ENCODE measurements at places on chromosomes 11 and 22.

DNA sequence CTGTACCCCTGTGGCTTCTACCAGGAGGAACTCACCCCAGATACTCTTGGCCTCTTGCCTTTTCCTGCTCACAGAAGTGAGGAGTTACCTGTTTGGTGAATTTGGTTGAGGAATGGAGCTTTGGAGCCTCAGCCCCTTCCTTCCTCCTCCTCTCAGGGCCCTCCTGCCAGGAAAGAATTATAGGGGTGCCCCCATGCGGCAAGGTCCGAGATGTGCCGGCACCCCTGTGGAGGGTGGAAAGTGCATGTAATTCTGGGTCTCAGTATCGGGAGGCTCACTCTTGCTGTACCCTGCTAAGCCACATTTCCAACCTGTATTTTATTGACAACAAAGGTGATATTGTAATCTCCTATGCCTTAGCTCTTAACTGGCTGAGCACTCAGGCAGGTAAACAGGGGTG is 13.7 kb upstream of the IGSF22 start:
- DNase-seq = no peak

DNA sequence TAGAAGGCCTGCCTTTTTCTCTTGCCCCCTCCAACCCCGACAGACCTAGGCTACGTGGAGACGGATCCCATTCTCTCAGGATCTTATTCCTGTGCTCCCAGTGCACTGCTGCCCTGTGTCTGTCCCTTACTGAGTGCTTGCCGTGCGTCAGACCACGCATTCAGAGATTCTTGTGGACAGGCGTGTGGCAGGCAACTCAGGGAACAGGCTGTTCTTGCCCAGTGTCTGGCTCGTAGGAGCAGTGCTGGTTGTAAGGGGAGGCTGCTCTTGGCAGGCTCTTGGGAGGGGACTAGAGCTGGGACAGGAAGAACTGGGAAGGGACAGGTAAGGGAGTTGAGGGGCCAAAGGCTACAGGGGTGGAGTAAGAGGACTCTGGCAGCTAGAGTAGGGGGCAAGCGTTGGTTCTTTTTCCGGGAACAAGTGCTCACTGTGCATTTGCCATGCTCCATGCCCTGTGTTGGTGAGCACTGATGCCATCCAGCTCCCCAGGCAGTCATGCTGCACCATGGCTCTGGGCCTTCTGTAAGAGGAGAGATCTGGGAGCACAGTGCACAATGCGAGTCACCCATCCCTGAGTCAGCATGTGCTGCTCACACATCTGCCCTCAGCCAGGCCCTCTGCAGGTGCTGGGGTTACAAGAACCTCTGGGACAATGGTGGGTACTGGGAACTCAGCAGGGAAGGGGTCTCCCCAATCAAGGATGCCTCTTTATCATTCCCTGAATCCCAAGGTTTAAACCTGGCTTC is 119.1 kb downstream of the TBC1D22A start:
- peak; percentile 12 for DNase-seq

DNA sequence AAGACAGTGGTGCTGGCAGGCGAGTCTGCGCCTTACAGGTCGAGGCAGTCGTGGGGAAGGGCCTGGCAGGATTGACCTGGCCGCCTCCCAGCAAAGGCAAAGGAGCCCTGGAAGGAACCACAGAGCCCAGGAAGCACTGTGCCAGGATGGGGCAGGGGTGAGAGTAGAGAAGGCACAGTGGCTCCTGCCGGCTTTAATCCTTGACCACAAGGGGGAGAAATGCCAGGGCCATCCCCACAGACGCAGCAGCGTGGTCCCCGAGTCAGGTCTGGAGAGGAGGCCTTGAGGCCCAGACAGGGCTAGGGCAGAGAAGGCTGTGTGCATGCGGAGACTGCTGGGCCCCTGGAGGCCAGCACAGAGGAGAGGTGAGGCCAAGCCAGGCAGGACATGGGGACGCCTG is 9.9 kb upstream of the NDUFS8 start:
- no peak for DNase-seq

DNA sequence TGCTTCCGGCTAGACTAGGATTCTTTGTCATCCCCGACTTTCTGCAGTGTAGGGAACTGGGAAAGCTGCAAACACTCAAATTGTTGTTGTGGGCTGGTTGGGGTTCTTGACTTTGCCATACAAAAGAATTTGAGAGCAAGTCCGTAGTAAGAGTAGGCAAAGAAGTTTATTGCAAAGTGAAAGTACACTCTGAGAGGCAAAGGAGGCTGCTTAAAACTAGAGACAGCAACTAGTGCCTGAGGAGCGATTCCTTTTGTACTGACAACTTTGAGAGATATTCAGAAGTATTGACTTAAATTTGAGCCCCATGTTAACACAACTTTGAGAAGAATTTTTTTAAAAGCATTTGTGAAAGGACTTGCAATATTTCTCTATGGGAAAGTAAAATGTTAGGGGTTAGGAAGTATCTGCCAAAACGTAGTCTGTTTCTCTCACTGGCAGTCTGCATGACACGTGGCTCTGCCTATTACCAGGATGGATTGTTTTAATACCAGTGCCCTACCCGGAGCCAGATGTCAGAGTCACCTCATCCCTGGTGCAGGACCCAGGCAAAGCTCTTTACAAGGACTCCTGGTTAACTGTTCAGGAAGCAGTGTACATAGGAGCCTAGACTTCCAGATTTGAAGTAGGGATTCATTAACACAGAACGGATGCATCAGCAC is 85.0 kb upstream of the CLPB start:
- DNase-seq = peak; percentile 12

GRCh38 chr22:20089977-20090729 is 10.1 kb downstream of the DGCR8 start:
- DNase-seq = no peak

- DNase-seq = no peak
These were observed 185.2 kb downstream of the CSNK2A3 start for GRCh38 chr11:11167806-11168205.

DNA sequence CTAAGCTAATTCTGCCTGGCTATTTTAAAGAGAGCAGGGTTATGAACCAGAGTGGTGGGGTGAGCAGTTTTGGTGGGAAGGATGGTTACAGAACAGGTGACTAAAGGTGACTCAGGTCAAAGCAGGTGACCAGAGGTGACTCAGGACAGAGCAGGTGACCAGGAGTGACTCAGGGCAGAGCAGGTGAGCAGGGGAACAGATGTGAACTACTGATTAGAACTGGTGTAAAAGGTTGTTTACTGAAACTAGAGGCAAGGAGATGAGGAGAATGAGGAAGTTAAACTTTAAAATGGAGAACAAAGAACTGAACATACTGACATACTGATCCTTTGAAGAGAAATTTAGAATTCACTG is 15.4 kb upstream of the HYLS1 start:
- DNase-seq = no peak

DNA sequence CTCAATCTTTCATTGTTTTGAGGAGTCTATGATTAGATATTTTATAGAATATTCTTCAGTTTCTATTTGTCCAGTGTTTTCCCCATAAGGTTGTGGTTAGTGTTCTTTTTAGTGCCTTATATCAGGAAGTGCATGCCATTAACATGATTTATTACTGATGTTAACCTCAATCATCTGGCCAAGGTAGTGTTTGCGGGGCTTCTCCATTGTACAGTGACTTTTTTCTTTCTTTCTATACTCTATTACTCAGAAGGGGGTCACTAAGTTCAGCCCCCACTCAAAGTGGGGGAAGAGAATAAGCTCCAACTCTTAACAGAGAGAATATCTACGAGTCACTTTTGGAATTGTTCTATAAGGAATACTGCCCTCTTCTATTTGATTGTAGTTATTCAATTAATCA is 415.8 kb downstream of the DYNC2H1 start:
- DNase-seq = peak; percentile 91

DNA sequence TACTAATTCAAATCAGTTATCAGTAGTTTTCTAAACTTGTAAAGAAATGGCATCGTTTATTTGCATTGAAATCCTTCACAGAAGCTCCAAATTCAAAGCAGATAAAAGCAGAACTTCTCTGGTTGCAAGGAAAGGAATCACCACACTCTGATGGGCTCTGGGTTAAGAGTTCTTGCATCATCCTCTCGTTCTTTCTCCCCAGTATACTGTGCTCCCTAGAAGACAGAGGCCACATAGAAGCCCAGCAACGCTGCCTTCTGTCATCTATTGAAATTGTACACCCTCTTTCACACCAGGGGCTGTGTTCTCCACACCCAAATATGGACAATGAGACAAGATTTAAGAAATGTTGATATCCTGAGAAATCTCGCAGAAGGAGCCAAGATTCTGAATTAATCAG is 29.3 kb downstream of the FAT3 start:
- peak; percentile 61 for DNase-seq

DNA sequence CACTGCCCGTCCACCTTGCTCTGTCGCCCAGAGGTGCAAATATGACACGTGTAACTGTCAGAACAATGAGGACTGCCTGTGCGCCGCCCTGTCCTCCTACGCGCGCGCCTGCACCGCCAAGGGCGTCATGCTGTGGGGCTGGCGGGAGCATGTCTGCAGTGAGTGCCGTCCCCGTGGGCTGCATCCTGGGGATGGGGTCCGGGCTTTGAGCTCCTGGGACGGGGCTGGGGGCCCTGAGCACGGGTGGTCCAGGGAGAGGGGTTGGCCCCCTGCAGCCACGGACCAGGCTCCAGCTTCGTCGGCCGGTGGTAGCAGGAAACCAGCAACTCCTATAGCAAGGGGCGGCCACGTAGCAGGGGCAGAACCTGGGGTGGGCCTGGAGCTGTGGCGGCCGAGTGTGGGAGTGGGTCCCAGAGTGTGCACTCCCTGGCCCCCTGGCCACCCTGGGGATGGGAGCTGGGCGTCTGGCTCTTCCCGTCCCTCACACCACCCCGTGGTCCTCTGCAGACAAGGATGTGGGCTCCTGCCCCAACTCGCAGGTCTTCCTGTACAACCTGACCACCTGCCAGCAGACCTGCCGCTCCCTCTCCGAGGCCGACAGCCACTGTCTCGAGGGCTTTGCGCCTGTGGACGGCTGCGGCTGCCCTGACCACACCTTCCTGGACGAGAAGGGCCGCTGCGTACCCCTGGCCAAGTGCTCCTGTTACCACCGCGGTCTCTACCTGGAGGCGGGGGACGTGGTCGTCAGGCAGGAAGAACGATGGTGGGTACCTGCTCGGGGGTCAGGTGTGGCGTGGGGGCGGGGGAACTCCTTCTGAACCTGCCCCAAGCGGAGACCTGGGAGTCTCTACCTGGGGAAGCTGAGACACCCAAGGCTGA is 10.1 kb downstream of the MUC2 start:
- DNase-seq = no peak

- peak; percentile 82 for DNase-seq
These were observed 121.3 kb downstream of the APOL5 start for GRCh38 chr22:35838855-35839576.

GRCh38 chr11:61904539-61905048 is 12.8 kb downstream of the RAB3IL1 start:
- no peak for DNase-seq

DNA sequence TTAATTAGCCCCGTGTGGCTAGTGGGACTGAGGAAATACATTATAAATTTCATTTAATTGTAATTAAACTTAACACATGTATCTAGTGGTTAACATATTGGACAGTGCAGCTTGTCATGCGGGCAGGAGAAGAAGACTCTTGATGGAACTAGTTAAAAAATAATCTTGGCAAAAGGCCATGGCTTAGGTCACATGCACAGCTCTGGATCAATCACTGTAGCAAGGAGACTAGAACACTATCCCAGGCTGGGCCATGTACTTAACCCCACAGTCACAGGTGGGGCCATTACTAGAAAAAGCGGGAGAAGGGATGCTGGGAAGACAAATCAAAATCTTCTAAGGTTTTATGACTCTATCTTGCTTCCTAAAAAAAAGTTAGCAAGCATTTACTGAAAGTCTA is 8.7 kb upstream of the HEPACAM start:
- no peak for DNase-seq

DNA sequence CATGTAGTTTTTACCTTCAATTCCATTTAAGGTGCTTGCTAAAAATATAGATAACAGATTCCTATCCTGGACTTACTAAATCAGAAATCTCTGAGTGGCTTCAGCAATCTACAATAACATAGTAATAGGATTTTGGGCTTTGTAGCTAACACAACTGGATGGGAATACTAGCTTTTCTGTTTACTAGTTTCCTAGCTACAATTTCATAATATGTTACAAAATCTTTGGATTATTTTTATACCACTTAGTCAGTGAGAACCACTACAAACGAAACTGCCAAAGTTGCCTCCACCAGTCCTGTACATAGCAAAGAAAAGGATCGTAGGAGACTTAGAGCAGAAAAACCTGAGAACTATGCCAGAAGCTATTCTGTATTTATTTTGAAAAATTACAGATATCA is 87.7 kb upstream of the ANO3 start:
- no peak for DNase-seq

GRCh38 chr11:120226714-120227113 is 13.2 kb upstream of the POU2F3 start:
- DNase-seq = no peak

DNA sequence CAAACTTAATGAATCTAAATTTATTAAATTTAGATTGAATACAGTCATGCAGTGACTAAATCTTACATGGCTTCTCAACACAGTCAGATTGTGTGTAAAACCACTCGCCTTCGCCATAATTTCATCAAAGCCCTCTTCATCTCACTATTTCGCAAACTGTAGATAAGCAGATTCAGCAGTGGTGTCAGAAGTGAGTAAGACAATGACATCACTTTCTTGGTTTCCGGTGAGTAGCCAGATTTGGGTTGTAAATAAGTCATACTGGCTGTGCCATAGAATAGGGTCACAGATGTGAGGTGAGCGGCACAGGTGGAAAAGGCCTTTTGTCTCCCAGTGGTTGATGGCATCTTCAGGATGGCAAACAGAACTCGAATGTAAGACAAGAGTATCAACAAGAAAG is 3.4 kb downstream of the OR10A6 start:
- no peak for DNase-seq

GRCh38 chr11:120065176-120065575 is 72.7 kb downstream of the TRIM29 start:
- no peak for DNase-seq

DNA sequence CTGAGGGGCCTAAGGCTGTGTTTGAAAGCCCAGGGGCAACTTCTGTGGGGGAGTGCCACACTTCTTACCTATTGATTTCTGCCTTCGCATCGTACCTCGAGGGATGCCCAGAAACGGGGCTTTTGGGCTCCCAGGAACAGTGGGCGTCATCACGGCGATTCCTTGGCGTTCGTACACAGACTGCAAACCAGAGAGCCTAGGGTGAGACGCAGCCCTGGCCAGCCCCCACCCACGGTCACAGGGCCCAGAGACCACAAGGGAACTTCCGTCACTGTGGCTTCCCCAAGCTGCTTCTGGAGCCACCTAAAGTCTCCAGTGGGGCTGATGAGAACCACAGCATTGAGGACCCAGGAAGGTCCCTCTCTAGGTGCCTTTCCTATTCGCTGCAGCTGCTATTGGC is 91.9 kb downstream of the CTTN start:
- no peak for DNase-seq

All from fibroblast of skin of abdomen (primary cell).